Stimulated activated CD8-positive, alpha-beta memory T cell treated with anti-CD3 and anti-CD28 coated beads, Interleukin-15, amount 100 ng/mL, for 24 hours (primary cell): ENCODE measurements at places on chromosomes 16 and 17.

- no peak for DNase-seq
These were observed 174.1 kb upstream of the MPHOSPH6 start for GRCh38 chr16:82344157-82344556.

DNA sequence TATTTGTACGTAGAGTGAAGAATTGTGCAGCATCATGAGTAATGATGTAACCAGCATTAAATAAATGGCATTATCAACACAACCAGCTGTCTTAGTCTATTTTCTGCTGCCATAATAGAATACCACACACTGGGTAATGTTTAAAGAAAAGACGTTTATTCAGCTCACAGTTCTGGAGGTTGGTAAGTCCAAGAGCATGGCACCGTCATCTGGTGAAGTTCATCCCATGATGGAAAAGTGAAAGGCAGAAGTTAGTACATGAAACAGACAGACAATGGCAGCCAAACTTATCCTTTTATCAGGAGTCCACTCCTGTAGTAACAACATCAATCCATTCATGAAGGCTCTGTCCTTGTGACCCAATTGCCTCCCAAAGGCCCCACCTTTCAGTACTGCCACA lies 6.3 kb upstream of the GOSR2 start:
- DNase-seq: no peak

DNA sequence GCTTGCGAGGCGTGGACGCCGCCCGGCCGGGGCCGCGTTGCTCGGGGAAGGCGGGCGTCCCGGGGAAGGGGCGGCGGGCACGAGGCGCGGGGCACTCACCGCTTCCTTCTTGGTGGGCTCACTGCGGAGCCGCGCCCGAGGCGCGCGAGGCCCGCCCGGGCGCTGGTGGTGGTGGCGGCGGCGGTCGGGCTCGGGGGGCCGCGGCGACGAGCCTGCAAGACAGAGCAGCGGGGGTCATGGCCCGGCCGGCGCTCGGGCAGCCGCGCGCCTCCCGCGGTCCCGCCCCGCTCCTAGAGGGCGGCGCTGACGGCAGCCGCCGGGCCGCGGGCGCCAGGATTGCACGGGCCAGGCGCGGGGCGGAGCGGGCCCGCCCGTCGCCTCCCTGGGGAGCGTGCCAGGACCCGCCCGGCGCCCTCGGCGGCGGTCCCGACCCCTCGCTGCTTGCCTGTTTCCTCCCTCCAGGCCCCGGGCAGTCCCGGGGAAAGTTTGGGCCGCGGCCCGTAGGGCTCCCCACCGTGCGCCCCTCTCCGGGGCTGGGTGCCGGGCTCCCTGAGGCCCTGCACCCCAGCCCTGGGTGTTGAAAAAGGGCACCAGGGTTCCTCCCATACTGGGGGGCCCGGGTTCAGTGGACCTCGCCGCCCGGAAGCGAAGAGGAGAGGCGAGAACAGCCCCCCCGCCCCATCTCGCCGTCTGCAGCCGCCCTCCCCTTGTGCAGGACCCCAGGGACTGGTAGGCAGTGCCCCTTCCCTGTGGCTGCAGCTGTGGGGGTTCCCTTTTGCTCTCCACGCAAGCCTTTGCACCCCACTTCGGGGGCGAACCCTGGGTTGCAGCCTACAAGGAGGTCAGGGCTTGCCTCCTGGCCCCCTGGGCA lies at the start of gene C16orf74:
Gene C16orf74 (minus strand): TSS at position 270 of the 871 bp plus-strand sequence. CDS start 15,879 bp downstream, outside the sequence.
- DNase-seq: no peak

GRCh38 chr17:64126918-64127317 lies 3.0 kb downstream of the ERN1 start:
- DNase-seq: no peak

DNA sequence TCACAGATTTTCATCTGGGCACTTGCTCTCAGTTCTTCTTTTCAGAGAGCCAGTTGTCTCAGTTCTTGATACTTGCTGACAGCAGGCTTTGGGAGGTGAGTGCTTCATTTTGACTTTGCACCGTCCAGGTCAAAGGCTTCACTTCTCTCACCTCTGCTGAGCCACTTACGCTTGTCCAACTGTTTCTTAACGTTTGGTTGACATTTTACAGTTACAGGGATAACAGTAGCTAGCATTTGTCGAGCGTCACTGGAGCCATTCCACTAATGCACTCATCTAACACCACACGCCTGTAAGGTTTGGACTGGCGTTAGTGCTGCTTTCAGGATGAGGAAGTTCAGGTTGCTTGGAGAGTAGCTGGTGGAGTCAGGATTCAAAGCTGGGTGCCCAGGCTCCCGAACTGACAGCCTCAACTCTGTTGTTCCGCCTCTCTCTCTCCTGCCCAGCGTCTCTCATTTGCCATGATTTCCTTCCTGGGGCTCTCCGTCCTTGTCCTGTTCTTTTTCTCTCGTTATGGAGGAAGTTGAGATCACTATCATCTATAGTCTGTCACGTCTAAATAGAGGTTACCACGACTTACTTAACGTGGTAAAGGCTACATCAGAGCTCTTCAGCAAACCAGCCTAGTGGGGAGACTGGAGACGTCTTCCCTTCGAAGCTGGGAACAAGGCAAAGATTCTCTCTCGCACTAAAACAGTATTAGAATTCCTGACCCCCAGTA lies 220.8 kb downstream of the RPTOR start:
- DNase-seq: no peak

GRCh38 chr17:28645576-28645939 lies 600 bp upstream of the BLTP2 start:
- no peak for DNase-seq

DNA sequence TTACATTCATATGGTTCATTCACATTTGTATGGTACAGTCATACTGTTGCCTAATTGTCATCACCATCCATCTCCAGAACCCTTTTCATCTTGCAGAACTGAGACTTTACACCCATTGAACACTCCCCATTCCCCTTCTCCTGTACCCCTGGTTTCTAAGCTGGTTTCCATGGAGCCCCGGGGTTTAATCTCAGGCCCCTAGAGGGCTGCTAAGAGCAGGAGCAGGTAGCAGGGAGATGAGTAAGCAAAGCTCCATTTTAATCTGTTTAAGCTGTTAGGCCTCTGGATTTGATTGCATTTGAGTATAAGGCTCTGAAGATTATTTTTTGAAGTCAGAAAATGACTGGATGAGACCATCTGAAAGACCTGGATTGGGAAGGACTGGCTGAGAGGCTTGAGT lies 68.5 kb upstream of the RPL38 start:
- no peak for DNase-seq

DNA sequence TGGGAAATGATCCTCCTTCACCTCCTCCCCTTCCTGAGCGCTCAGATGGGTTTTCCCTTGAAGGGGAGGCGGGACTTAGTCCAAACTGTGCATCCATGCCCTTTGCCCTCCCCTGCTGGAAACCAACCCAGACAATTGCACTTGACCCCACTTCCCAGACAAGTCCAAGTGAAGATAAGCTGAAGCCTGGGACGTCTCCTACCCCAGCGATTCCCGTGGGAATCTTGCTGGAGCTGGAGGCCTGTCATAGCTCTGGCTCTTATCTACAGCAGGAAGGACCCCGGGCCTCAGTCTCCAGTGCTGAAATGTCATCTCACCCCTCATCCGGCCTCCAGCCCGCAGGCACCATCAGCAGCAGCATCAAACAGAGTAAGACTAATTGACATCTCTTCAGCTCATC lies 6.5 kb upstream of the NGFR start:
- DNase-seq: no peak

GRCh38 chr16:19745286-19746010 lies 27.4 kb downstream of the IQCK start:
- no peak for DNase-seq

- no peak for DNase-seq
These were observed 19.3 kb downstream of the DCAKD start for GRCh38 chr17:45032174-45032541.

DNA sequence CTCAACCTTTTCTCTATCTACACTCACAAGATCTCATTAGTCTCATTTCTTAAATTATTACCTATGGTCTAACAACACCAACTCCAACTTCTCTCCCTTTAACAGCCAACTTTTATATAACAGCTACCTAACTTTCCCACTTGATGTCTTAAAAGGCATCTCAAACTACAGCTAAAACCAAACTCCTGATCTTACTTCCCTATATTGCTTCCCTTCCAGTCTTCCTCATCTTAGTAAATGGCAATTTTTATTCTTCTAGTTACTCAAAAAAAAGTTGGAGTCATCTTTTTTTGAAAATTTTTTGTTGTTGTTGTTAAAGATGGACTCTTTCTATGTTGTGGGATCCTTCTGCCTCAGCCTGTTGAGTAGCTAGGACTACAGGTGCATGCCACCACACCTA lies 15.3 kb downstream of the SRR start:
- DNase-seq: no peak

DNA sequence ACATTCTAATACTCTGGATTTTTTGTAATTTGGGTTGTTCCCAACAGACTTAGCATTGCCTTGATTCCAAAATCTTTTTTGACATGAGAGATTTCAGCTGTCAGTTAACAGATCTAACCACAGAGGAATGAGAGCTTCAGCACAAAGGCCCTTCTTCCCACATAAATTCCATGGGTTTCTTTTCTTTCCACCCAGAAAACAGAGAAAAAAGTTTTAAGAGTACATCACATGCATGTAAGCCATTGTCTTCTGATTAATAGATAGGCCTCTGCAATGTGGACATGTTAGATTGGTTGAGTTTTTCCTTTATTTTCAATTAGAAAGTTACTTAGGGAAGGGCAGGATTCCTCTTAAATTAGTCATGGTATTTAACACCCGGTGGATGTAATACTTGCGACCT lies 939 bp downstream of the MYH8 start:
- DNase-seq: no peak

GRCh38 chr16:9850817-9851216 lies 331.4 kb downstream of the GRIN2A start:
- DNase-seq: no peak

GRCh38 chr16:56355786-56356275 lies 69.5 kb downstream of the AMFR start:
- no peak for DNase-seq

GRCh38 chr16:86791287-86792035 lies 213.1 kb downstream of the FOXL1 start:
- no peak for DNase-seq

DNA sequence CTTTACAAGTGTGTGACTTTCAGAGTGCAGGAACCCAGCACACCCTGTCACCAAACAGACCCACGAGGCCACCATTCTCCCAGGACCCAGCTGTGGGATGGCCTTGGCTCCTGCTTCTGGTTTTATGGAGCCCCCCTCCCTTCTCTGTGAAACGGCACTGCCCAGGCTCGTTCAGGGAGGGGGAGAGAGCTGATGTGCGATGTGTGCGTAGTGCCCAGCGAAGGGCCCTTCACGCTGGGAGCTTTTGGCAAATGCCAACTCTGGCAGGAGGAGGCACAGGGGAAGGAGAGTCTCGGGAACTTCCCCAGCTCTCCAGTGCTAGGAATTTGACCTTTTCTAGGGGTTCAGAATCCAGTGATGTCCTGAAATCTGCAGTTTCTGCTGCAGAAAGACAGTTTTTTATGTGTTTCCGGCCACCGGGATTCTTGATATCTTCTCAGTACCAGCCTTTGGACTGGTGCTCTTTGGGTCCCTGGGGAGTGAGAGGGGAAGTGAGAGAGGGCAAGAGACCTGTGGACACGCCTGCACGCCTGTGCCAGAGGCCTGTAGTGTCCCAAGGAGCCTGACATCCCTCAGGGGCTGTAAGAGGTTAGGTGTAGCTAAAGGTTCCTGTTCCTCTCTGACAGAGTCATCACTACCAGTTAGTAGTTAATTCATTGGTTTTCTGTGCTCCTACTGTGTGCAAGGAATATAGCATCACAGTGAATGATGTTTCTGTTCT lies 45.1 kb downstream of the CMIP start:
- DNase-seq: no peak

- no peak for DNase-seq
These were observed 84.5 kb downstream of the XYLT1 start for GRCh38 chr16:17386229-17386628.

DNA sequence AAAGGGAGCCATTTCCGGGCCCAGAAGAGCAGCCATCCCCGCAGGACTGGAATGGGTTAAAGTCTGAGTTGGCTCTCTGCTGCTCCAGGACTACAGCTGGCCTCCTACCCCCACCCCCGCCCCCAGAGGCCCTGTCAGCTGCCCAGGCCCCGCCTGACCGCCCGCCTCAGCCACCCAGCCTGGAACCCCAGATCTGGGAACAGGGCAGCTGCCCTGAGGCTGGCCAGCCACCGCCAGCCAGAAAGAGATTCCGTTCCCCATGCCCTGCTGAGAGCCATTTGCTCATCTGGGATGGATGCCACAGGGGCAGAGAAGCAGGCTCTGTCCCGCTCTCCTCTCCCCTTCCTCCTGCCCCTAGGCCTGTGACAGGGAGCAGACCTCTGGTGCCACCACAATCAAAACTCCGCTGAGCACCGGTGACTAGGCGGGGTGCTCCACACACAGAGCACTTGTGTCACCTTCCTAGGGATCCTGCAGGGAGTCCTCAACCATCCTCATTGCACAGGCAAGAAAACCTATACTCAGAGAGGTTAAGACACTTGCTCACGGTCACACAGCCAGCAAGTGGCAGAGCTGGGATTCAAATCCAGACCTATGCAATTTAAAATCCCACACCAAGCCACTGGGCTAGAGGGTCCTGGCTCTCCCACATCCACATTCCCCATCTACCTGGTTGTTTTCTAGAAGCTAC lies 44.1 kb downstream of the ZNF423 start:
- DNase-seq: no peak

GRCh38 chr16:57742543-57742942 lies 7.0 kb downstream of the KATNB1 start:
- DNase-seq: no peak

- no peak for DNase-seq
These were observed 30.2 kb upstream of the XPO6 start for GRCh38 chr16:28241924-28242323.

GRCh38 chr16:26668026-26668425 lies 398.7 kb upstream of the C16orf82 start:
- DNase-seq: no peak

- DNase-seq: no peak
These were observed 188.7 kb downstream of the MYO1D start for GRCh38 chr17:32688221-32688620.

DNA sequence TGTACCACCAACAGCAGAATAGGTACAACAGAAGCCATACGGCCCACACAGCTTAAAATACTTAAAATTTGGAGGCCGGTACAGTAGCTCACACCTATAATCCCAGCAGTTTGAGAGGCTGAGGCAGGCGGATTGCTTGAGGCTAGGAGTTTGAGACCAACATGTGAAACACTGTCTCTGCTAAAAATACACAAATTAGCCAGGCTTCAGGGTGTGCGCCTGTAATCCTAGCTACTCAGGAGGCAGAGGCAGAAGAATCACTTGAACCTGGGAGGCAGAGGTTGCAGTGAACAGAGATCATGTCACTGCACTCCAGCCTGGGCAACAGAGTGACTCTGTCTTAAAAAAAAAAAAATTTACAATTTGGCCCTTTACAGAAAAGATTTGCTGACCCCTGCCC lies 17.0 kb downstream of the GFOD2 start:
- no peak for DNase-seq

DNA sequence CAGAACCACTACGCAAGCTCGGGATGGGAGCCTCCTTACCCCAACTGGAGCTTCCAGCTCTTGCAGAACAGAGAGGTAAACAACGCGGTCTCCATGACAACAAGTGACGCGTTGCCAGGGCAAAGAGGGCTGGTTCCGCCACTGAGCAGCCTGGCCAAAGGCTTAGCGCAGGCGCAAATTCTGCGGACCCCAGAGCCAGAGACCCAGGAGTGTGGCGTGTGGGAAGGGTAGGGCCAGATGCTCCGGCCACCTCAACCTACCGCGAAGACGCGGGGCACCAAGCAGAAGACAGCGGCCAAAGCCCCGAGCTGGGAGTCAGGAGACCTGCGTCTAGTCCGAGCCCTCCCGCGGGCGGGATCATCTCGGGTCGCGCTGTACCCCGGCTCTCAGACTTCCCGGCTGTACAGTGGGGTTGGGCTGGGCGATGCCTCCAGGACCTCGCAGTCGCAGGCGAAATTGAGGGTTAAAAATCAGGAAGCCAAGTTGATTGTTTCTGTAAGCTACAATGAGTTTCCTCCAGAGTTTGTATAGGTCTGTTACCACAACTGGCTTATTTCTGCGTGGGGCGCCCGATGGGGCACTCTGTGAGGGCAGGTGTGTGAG lies at the start of gene TEKT1:
Gene TEKT1 (minus strand): TSS at position 69 of the 603 bp plus-strand sequence. CDS start 1,353 bp downstream, outside the sequence.
- peak; percentile 25 for DNase-seq
